Stimulated activated naive CD4-positive, alpha-beta T cell treated with Interleukin-2 at 50 U/mL for 16 hours (primary cell): ENCODE measurements at places on chromosomes 5 and 9.
A peak's percentile ranks its signal among the peaks of the same experiment; 100 is the strongest.

GRCh38 chr5:141349917-141350619 is at the start of gene PCDHGB1:
Gene PCDHGB1 (plus strand): TSS chr5:141350099. CDS start chr5:141350261, 162 bp downstream.
- peak; percentile 14 for DNase-seq

DNA sequence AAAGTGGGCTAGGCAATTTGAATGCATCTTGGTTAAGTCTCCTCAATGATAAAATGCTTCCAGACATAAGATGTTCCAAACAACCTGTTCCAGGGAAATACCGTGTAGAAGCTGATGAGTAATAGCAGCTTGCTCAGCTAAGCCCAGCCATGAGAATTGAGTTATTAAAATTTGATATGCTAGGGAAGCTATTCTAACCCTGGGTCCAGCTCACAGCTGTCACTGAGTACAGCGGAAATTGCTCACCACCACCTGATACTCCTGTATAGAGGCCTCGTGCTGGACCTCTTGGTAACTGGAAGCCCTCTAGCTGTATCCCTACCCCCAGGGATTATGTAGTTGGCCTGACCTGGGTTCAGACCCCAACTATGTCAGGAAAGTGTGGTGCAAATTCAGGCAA is 521.3 kb upstream of the TRPC7 start:
- DNase-seq, result no peak

GRCh38 chr5:1185629-1186350 is 15.6 kb upstream of the SLC6A19 start:
- DNase-seq, result no peak

GRCh38 chr9:109085510-109085909 is 34.2 kb downstream of the TMEM245 start:
- DNase-seq, result no peak

DNA sequence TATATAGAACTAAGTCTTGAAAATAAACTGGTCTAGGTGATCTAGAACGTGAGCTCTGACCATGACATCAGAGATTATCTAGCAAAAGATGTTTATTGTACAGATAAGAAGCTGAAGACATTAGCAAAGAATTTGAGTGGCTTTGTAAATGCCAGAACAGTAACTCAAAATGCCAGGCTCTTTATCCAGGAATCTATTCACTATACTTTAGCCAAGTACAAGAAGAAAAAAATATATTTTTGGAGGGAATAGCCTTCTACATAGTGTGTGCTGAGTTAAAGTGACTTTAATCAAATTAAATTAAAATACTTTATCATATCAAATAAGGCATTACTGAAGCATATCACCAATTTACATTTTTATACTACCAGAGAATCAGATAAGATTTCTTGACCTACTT is 132.6 kb upstream of the ITGA1 start:
- DNase-seq, result no peak

DNA sequence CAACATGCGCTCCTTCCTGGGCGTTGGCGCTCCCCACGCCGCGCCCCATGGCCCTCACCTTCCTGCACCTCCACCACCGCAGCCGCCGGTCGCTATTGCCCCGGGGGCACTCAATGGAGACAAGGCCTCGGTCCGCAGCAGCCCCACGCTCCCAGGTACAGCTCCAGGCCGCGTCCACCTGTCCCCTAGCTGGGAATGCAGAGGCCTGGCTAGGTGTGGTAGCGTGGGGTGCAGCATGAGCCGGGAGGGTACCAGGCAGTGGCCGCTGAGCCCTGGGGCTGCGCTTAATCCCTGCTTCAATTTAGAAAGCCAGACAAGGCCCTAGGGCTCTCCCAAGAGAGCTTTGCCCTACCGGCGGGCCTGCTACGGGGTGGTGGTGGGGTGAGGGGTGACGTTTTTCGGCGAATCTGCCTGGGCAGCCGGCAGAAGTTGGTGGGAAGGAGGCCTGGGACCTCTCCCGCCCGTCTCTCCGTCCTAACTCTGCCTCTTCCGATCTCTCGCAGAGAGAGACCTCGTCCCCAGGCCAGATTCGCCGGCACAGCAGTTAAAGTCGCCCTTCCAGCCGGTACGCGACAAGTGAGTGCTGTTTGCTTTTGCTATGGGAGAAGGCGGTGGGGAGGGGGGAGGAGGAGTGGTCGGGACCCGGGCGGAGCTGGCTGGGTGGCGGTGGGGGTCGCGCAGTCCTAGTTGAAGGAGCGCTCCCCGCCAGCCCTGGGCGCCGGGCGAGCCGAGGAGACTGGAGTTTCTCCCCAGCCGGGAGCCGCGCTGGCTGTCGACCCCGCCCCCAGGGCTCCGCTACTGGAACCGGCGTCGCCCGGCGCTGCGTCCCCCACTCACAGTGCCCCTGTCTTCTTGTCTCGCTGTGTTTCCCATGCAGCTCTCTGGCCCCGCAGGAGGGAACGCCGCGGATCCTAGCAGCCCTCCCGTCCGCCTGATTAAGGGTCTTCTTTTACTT is 4.8 kb downstream of the IRX1 start:
- DNase-seq, result no peak

- DNase-seq, result no peak
Measured at GRCh38 chr5:15501091-15501791, 1.3 kb downstream of the FBXL7 start.

- no peak for DNase-seq
Measured at GRCh38 chr9:79989079-79989478, 417.3 kb downstream of the TLE4 start.

DNA sequence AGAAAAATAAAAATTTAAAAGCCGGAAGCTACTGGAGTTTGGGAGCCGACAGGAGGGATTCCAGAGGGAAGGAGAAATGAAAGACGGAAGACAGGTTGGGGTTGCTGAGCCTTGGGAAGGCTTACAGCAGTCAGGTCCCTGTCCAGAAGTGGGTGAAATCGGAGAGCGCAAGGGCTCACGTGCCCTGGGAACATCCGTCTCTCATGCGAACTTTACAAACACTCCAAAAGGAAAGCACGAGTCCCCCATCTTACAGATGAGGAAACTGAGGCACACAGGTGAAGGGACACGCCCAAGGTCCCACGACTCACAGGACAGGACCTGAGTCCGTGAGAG is 347 bp upstream of the OLFML2A start:
- DNase-seq, result no peak

DNA sequence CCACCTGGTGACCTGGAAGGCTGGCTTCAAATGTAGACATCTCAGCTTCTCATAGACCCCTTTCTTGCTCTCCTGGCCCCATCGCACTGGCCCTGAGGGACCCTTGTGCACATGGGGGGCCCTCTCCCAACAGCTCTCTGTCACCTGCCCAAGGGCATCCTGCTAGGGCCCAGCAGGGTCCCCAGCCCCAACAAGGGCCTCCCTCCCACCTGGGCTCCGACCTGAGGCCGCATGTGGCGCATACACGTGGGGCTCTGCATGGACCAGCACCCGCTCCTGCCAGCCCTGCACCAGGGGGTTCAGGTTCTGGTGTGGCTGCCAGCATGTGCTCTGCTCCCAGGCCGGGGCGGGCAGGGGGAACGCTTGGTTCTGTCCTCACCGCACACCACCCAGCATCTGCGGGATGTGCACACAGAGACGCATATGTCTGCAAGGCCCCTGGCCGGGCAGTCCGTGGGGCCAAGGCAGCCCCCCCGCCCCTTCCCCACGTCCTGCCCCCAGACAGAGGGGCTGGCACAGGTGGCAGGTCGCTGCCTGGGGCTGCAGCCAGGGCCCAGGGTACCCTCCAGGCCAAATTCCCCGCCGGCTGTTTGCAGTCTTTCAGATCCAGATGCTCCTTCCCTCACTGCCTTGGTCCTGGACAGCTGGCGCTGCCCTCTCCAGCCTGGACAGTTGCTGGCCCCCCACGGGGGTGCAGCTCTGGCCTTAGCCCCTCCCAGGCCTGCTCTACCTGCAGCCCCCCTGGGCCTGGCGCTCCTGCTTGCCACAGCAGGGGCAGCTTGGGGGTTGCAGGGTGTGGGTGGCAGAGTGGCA is 17.9 kb upstream of the NRARP start:
- DNase-seq, result no peak

DNA sequence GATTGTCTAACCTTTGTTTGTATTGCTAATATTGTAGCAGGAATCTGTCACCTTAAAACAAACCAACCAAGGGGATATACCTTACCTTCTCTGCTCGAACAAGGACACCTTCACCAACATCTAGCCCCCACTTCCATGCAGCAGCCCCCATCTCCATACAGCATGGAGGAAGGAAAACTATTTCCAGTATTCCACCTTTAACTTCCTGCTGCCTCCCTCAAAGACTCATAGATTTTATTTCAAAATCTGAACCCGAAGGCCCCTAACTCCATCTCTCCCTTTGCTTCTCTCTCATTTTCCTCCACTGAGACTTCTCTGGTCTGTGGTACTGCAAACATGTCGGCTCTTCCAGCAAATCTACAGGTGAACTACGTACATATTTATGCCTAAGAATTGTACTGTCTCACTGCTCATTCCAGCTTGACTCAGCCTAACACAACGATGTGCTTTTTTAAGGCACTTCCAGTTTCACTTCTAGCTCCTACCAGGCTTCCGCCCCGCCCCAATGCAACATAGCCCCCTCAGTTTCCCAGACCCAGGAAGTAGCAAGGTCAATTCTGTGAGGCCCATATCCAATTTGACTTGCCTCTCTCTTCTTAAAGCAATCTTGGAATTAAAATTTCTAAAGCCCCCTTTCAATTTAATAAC is 70.7 kb upstream of the RNF38 start:
- peak; percentile 62 for DNase-seq

GRCh38 chr5:3429962-3430361 is 165.7 kb upstream of the IRX1 start:
- no peak for DNase-seq

- no peak for DNase-seq
Measured at GRCh38 chr5:10936081-10936855, 175.2 kb upstream of the DAP start.

- DNase-seq, result no peak
Measured at GRCh38 chr9:121672986-121673385, 21.6 kb downstream of the DAB2IP start.

GRCh38 chr9:137267933-137268355 is 9.6 kb upstream of the TOR4A start:
- no peak for DNase-seq

DNA sequence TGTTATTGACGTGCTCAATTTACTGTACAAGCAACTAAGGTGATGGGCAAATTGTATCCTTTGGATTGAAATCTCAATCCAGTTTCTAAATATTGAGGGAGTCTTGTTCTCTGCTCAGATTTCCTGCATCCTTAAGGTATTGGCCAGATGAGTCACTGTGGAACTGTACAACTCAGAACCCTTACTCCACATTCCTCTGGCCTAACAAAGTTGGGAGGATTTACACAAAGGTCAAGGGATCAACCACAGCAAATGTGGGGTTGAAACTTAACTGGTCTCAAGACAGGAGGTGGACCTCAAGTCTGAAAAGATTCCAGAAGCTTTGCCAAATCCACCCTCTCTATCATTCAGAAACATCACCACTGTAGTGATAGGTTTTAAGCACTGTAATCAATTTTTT is 81.5 kb upstream of the AGXT2 start:
- no peak for DNase-seq

GRCh38 chr5:139710319-139711066 is 62.3 kb downstream of the CXXC5 start:
- DNase-seq, result peak; percentile 34

DNA sequence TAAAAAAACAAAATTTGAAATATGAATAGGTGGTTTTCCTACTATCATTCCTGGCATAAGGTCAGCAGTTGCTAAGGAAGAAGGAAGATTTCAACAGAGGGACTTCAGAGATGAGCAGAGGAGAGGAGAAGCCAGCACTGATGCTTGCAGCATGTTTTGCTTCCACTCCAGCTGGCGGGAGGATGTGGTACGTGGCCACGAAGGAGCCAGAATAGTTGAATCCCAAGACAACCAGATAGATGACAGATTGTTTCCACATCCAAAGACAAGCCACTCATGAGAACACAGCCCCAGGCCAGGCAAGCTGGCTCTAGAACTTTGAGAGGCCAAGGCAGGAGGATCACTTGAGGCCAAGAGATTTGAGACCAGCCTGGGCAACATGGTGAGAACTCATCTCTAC is 15.1 kb downstream of the TIMD4 start:
- no peak for DNase-seq

DNA sequence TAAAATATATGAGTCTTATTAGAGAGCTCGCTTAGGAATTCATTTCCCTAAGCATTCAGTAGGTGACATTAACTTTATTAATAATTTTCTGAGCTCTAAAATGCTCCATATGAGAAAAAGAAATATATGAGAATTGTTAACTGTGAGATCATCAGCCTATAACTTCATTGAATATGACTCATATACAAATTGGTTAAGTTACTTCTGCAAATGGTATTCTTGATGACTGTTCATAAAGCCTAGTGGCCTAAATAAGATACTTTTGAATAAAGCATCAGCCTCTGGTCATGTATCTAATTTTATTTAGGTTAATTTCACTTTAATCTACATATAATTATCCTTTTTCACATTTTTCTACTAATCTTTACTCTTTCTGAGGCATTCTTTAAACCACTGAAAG is 710.2 kb upstream of the ACO1 start:
- DNase-seq, result no peak

- no peak for DNase-seq
Measured at GRCh38 chr5:1316588-1317340, 21.9 kb upstream of the TERT start.

DNA sequence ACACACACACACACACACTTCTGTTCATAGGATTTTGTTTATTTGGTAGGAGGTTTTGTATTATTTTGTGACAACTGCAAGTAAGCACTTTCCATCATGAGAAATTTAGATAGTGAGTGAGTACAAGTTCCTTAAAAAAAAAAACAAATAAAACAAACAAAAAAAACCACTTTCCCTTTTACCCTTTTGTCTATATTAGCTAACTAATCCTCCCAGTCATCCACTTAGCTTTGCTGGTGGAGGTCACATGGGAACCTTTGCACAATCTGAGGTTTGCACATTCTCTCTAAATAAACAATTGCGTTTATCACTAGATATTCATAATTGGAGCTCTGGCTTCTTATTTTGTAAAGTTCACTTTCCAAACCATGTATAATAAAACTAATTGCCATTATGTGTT is 6.8 kb downstream of the ITGA1 start:
- DNase-seq, result no peak

DNA sequence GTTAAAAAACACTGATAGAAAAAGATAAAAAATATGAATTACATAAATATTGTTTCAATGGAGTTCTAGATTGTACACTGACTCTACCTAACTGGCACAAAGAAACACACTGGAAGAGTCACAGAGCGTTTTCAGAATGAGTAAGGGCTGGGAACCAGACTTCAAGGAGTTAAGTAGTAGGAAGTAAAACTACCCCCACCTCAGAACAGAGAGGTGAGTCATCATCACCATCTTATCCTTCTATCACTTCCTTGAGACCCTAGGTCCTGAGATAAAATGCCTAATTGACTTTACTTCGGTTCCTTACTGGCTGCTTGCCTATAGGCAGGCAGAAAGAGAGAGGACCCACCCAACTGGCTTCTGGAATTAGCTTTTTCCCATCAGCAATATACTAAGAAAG is 79.7 kb downstream of the ELAVL2 start:
- DNase-seq, result no peak

DNA sequence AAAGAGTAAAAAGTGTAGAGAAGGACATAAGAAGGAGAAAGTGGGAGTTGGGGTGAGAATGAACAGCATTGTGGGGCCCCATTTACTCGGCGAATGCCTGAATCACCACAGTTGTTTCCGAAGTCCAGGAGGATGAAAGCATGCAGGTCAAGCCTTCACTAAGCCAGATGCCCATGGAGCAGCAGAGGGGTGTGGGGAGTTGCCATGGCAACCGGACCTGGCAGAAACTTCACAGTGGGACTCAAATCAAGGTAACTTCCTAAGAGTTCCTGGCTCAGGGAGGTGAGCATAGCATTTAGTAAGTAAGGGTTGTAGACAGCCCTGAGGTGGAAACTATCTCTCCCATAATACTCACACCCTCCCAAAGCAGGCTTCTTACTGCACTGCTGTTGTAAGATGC is 357.1 kb downstream of the TRIM32 start:
- DNase-seq, result no peak
